Naive thymus-derived CD4-positive, alpha-beta T cell (primary cell): ENCODE measurements at places on chromosomes 6 and 20. TPM values are rescaled to one million over a fixed set of nuclear protein-coding genes. Genes with fewer than 3 reads are reported as not detected.

GRCh38 chr6:68633972-68634725 is 933 bp upstream of the ADGRB3 start:
- no peak for DNase-seq

DNA sequence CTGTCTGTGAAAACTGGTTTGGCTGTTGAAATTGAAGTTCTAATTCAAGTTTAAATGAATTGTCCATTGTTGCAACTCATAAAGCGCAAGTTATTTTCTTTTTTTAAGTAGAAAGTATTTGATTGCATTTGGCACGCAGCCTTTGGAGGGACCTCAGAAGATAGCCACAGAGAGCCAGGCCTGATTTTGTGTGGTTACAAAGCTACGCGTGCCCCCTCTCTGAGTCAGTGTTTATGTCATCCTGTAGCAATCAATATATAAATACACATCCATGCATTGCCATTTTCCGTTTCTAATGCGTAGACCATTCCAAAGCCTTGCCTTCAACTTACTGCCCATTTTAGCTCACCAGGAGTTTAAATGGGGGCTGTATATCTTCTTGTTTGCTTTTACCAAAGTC is 173.2 kb downstream of the TMEM242 start:
- no peak for DNase-seq

- DNase-seq: no peak
Measured at GRCh38 chr6:155228546-155229166, 35.2 kb upstream of the CLDN20 start.

- DNase-seq: no peak
Measured at GRCh38 chr6:21912151-21912832, 318.7 kb downstream of the SOX4 start.

The JAG1 gene
- 0.28 and 0.46 TPM in 2 replicates for total RNA-seq

The LRRC73 gene
- 0.56 TPM for total RNA-seq

The SLC24A3 gene
- total RNA-seq: not detected in 2 replicates
